Chondrocyte (in vitro differentiated cells): ENCODE measurements at places on chromosomes 12 and 14. TPM values are rescaled to one million over a fixed set of nuclear protein-coding genes. Genes with fewer than 3 reads are reported as not detected.

- DNase-seq: no peak
- no peak overlapping the region for H3K4me3 ChIP-seq
- H3K36me3 ChIP-seq: no peaks in the 10 kb centered on the region
- H3K27me3 ChIP-seq: peaks cover 5% of the 10 kb centered on the region
Observed at GRCh38 chr14:65817011-65817410, 404.5 kb downstream of the FUT8 start.

DNA sequence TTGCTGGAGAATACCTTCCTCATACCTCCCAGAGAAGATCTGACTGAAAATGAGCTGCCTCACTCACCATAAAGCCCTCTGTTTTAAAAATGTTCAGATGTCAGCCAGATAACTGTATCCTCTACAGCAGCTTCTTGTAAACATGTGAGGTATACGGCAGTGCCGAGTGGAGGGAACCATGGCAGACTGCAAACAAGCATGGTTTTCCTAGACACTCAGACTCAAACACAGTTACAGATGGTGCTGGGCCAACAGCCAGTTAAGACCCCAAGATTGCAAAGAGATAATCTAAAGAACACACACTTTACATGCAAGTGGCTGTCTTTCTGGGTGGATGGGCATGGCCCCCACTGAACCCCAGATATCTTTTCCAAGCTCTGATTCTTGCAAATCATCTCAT is 16.6 kb upstream of the CCDC177 start:
- H3K4me3 ChIP-seq: no peak overlapping the region
- H3K36me3 ChIP-seq: no peaks in the 10 kb centered on the region
- H3K4me1 ChIP-seq: peaks cover 11% of the 10 kb centered on the region
- DNase-seq: no peak
- H3K27me3 ChIP-seq: no peaks in the 10 kb centered on the region

PROX2 gene
- not detected in 3 replicates for total RNA-seq

- H3K27ac ChIP-seq: no peak overlapping the region
- peaks cover 4% of the 10 kb centered on the region for H3K4me1 ChIP-seq
- H3K4me3 ChIP-seq: no peak overlapping the region
- H3K36me3 ChIP-seq: no peaks in the 10 kb centered on the region
- H3K27me3 ChIP-seq: peaks cover 18% of the 10 kb centered on the region
Observed at GRCh38 chr14:89025561-89026236, 201.2 kb downstream of the TTC8 start.

HSPB8 gene
- total RNA-seq: 14.2 to 31.3 TPM (median 29.4 TPM) in 3 replicates

PTHLH gene
- total RNA-seq: 1.1 to 1.8 TPM (median 1.3 TPM) in 3 replicates

DNA sequence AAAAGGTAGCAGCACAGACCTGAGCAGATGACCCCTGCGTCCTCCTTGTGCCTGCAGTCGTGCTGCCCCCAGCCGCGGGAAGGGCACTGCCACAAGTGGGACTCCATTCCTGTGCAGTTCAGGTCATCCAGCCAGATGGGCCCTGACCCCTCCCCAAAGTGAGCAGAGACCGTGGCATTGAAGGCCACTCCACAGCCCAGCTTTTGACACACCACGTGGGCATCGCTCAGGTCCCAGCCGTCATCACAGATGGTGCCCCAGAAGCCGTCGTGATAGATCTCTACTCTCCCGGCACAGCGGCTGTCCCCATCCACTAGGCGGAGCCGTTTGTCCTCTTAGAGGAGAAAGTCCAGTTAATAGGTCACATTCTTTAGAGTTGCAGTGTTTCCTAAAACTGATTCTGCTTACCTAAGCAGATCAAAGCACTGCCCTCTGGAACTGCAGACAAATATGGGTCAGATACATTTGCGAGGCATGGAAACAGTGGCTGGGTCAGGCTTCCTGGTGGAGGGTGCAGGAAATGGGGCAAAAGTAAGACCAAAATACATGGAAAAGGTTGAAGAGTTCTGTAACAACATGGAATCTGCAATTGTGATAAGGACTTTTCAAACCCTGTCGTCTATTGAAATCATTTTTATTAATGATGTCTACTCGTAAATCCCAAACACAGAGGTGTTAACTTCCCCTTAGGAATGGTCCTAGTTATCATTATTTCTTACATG is 69.4 kb downstream of the CD163L1 start:
- H3K4me3 ChIP-seq: no peak overlapping the region
- no peaks in the 10 kb centered on the region for H3K36me3 ChIP-seq
- peak; percentile 73 for DNase-seq
- no peak overlapping the region for H3K27ac ChIP-seq
- no peaks in the 10 kb centered on the region for H3K27me3 ChIP-seq

FAM181A gene
- not detected in 3 replicates for total RNA-seq

ACSS3 gene
- total RNA-seq: 1.9 to 5.6 TPM (median 2.2 TPM) in 3 replicates

GZMH gene
- not detected in 3 replicates for total RNA-seq

- H3K36me3 ChIP-seq: peaks cover 15% of the 10 kb centered on the region
- DNase-seq: no peak
- H3K27ac ChIP-seq: peak within 1 kb of the TSS; percentile 92
- no peaks in the 10 kb centered on the region for H3K27me3 ChIP-seq
Observed at GRCh38 chr12:7189398-7190267, at the start of gene PEX5. PEX5 (plus strand) TSS chr12:7189686; CDS start chr12:7190378, 692 bp downstream.

DYRK2 gene
- total RNA-seq: 38.4 to 54.1 TPM (median 46.6 TPM) in 3 replicates

- peak; percentile 11 for DNase-seq
- no peaks in the 10 kb centered on the region for H3K27me3 ChIP-seq
- H3K36me3 ChIP-seq: no peaks in the 10 kb centered on the region
Observed at GRCh38 chr14:99359906-99360305, 87.9 kb upstream of the BCL11B start.

DNAI7 gene
- 0.44 TPM in 1 of 3 replicates, not detected in the others for total RNA-seq

DNA sequence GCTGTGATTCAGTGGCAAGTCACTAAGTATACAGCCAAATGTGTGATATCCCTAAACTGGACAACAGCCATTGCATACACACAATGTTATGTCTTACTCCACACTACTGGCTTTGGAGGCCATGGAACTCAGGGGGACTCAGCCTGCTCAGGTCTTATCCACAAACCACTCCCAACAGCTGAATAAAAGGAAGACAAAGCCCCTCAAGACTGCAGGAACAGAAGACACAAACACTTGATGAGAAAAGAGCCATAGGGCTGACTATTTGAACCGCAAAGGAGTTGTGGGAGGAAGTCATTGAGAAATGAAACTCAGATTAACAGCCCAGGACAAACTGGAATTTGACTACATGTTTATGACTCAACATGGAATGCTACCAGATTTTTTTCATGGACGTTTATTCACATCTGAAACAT is 40.9 kb downstream of the PTGER2 start:
- H3K27ac ChIP-seq: peak overlapping the region; percentile 95
- H3K36me3 ChIP-seq: no peaks in the 10 kb centered on the region
- no peak for DNase-seq
- H3K27me3 ChIP-seq: no peaks in the 10 kb centered on the region
- H3K4me3 ChIP-seq: peak overlapping the region; percentile 28

DNA sequence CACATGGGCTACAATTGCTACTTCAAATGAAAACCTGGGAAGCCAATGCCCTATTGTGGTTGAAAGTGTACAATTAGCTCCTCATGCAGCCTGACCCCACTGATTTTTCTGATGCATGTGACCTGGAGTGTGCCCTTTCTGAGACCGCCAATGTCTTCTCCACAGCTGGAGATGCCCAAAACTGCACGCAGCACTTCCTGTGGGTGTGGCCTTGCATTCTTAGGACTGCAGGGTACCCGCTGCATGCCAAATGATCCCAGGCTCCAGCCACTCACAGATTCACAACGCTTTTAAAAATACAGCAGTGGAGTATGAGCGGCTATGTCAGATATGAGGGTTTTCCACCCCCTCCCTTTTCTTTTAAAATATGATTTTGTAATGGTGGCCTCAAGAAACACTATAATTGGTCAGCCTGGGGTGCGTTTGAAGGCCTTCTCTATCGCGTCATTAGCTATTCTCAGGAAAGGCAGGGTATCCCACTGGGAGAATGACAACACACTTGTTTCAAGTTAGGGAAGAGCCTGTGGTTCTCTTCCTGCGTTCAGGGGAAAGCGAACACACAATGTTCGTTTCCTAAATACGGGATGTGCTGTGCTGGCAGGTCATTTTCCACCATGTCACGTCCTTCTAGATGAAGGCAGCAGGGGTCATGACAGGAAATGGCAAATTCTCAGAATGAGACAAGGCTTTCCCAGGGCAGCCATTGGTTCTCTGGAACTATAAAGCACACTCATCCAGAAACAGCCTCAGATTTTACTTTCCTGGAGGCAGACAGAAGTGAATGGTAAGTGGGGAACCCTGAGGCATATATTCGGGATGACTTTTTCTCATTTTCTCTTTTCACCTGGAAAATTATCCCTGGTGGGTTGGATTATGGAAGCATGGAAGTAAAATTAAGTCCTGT is at the start of gene APOLD1:
APOLD1 (plus strand) TSS at position 749 of the 904 bp plus-strand sequence; CDS start at position 782, 33 bp downstream.
- no peak for DNase-seq
- H3K4me3 ChIP-seq: peak within 1 kb of the TSS; percentile 68
- peak within 1 kb of the TSS; percentile 96 for H3K27ac ChIP-seq
- H3K4me1 ChIP-seq: peaks cover 38% of the 10 kb centered on the region

DNA sequence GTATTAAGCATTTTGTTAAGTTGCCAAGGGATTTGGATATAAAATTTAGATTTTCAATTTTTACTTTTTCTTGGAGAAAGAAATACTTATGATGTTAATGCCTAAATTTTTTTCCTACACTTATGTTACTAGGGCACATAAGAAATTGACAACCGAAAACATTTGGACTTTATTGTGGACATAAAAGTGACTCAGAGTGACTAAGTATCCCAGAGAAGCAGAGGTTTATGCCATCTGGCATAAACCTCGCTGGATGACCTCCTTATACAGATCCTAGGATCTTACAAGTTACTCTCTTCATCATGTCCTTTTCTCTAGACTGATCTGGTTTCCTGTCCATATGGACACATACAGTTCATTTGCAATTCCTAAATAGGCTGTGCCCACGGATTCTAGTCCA is 89.8 kb downstream of the RERG start:
- peaks cover 28% of the 10 kb centered on the region for H3K4me1 ChIP-seq
- H3K4me3 ChIP-seq: no peak overlapping the region
- no peaks in the 10 kb centered on the region for H3K27me3 ChIP-seq

KRT85 gene
- total RNA-seq: not detected in 3 replicates

DNA sequence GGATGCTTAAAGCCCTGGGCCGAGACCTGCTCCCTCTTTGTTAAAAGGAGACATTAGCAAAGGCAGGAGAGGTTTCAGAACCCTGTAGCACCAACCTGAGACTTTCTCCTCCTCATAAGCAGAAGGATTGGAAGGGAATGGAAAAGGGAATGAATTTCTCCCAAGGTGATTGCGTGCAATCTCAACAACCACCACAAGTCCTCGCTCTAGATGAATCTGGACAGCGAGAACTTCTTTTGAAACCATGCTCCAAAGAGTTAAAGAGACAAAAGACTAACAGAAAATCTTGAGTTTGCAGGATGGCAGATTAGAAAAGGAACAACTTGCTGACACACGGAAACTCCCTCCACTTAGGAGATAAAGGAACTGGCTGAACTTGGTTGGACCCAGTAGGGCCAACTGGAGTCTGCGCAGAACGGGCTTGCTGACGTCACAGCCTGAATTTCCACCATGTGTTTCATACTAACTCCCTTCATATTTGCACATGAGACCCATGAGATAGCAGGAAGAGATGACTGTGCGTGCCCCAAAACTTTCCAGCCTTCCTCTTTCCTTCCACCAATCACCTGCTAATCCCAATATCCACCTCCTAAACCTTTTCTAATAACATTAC is 137.0 kb downstream of the PTPN11 start:
- peaks cover 15% of the 10 kb centered on the region for H3K27me3 ChIP-seq
- no peak overlapping the region for H3K27ac ChIP-seq
- no peak overlapping the region for H3K4me3 ChIP-seq
- no peak for DNase-seq
- H3K4me1 ChIP-seq: no peaks in the 10 kb centered on the region

- DNase-seq: no peak
- no peak overlapping the region for H3K4me3 ChIP-seq
- no peaks in the 10 kb centered on the region for H3K36me3 ChIP-seq
Observed at GRCh38 chr12:99059824-99060511, 414.9 kb downstream of the APAF1 start.

DNA sequence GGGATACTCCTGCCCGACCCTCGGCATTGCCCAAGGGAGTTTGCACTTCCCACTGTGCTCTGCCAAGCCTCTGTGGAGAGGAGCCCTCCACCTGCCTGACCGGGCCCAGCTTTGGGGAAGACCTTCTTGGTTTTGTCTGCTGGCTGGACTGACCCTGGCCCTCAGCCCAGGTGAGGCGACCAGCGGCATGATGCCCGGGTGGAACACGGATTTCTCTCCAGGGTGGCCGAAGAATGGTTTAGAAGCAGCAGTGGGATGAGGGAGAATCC is 15.6 kb downstream of the ZBTB42 start:
- peak overlapping the region; percentile 85 for H3K27ac ChIP-seq
- no peaks in the 10 kb centered on the region for H3K27me3 ChIP-seq
- H3K4me3 ChIP-seq: peak overlapping the region; percentile 90
- DNase-seq: no peak

ATN1 gene
- 103 to 110 TPM (median 106 TPM) in 3 replicates for total RNA-seq

- H3K4me3 ChIP-seq: no peak overlapping the region
- no peak for DNase-seq
- H3K36me3 ChIP-seq: no peaks in the 10 kb centered on the region
- peaks cover under 1% of the 10 kb centered on the region for H3K27me3 ChIP-seq
- H3K4me1 ChIP-seq: peaks cover 16% of the 10 kb centered on the region
Observed at GRCh38 chr12:63353559-63353958, 202.6 kb upstream of the AVPR1A start.

DNA sequence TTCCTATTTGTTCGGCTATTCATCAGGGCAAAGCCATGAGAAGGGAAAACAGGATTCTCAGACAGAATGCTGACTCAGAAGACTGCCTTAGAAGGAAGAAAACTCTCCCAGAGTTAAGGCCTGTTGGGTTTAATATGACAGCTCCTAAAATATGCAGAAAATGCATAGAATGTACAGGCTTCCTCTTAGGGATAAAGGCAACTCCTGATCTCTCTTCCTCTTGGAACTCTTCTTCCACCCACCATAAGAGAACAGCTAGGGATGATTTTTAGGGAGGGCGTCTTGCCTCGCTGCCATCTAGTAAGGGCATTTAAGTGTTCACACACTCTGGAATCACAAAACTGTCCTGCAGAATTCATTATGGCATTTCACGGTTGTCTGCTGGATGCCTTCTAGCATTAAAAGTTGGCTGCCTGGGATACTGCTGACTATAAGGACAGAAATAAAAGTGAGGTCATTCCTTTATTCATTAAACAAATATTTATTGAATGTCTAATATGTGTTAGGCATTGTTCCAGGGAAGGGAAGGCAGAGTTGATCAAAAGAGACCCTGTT is 73.7 kb downstream of the DCAF5 start:
- no peak for DNase-seq
- H3K4me3 ChIP-seq: no peak overlapping the region
- H3K27ac ChIP-seq: peak overlapping the region; percentile 92
- H3K36me3 ChIP-seq: peaks cover 19% of the 10 kb centered on the region
- peaks cover 63% of the 10 kb centered on the region for H3K4me1 ChIP-seq
- H3K27me3 ChIP-seq: no peaks in the 10 kb centered on the region
